ENCODE measurements at places on chromosomes 13 and 19. TPM values are rescaled to one million over a fixed set of nuclear protein-coding genes. Genes with fewer than 3 reads are reported as not detected.
A peak's percentile ranks its signal among the peaks of the same experiment; 100 is the strongest.

SULT2A1 gene
- not detected for total RNA-seq

DNA sequence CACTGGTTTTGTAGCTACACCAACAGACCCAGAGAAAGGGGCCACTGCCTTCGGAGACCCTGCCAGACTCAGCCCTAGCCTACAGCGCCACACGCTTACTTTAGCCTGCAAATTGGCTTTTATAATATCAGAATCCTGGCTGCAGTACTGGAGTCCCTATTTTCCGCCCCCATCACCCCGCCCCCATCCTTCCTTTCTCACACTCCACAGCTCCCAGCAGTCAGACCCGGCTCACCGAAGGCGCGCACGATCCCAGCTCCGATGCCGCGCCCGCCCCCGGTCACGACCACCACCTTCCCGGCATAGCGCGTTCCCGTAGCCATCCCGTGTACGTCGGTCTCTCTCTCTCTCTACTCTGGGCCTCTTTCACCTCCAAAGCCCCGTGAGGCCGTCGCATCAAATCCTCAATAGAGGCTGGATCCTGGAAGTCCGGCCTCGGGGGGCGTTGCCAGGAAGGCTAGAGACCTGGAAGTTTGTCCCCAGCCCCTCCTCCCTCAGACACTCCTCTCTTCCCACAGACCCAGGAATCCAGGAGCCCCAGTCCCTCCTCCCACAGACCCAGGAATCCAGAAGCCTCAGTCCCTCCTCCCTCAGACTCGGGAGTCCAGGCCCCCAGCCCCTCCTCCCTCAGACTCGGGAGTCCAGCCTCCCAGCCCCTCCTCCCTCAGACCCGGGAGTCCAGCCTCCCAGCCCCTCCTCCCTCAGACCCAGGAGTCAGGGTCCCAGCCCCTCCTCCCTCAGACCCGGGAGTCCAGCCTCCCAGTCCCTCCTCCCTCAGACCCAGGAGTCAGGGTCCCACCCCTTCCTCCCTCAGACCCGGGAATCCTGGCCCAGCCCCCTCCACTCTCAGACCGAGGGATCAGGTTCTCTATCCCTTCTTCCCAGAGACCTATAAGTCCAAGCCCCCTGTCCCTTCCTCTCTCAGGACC is at the start of gene HSD17B14:
Gene HSD17B14, minus strand, starts transcription at position 403 of the 929 bp plus-strand sequence. Its CDS starts 80 bp downstream, at position 323.
- DNase-seq, result peak; percentile 43

GRCh38 chr13:44843403-44843802 is 145.9 kb downstream of the NUFIP1 start:
- DNase-seq, result no peak

TNPO2 gene
- 81.9 TPM for total RNA-seq

GRCh38 chr13:27830010-27830409 is 37.7 kb downstream of the GSX1 start:
- DNase-seq, result peak; percentile 83

DNA sequence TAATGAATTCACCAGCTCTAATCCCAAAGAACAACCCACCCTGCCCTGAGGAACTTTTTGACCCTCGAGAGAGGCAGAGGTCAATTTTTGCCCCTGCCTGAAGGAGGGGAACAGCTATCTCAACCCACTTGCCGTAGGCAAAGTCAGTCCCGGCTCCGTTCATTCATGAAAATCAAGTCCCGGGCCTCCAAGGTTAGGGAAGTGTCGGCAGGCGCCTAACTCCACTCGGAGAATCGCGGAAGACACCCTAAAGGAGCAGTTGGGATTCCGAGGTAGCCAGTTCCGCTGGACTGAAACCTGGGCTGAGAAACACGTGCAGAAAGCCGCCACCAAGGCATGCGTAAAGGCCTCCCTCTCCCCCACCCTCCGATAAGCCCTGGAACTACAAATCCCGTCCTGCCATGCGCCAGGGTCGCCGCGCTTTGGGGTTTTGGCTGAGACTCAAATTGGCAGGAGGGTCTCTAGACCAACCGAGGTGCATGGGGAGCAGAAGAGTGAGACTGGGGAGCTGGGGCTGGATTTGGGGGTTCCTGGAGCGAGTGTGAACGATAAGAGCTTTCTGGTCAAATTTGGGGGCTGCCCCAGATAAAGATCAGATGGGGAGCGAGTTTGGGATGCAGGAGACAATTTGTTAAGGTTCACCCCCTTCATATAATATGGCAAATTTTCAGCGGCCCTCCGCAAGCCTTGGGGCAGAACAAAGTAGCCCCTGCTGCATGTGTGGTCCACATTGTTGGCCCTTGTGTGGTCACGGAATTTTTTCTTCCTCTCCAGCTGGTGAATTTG is at the start of gene TNPO2:
Gene TNPO2, minus strand, starts transcription at position 292 of the 786 bp plus-strand sequence. CDS start 2,955 bp downstream, outside the sequence.
- peak; percentile 74 for DNase-seq

DNA sequence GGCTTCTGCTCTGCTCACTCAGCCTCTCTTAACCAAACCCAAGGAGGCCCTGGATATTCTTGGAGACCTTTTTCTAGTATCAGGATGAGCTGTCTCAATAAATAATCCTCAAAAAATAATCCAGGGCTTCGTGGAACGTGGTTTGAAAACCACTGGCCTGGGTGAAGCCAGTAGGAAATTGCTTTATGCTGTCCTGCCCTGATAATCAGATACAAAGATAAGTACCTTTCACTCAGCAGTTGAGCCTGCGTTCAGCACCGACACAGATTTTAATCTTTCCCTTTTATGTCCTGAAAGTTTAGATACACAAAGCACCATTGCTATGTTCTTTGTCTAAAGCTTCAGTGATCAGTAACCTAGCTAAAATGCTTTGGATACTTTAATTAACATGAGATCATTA is 460.0 kb downstream of the RFC3 start:
- DNase-seq, result no peak

GRCh38 chr13:20828539-20829364 is 55.0 kb upstream of the EEF1AKMT1 start:
- no peak for DNase-seq

ZNF625 gene
- total RNA-seq, result 8.2 TPM

- no peak for DNase-seq
Measured at GRCh38 chr13:85663856-85664255, 135.4 kb downstream of the SLITRK6 start.

CEACAM20 gene
- total RNA-seq, result not detected

- DNase-seq, result no peak
Measured at GRCh38 chr13:91719033-91719432, 320.6 kb downstream of the GPC5 start.

GRCh38 chr13:113746671-113747070 is 12.4 kb upstream of the TMEM255B start:
- no peak for DNase-seq

DNA sequence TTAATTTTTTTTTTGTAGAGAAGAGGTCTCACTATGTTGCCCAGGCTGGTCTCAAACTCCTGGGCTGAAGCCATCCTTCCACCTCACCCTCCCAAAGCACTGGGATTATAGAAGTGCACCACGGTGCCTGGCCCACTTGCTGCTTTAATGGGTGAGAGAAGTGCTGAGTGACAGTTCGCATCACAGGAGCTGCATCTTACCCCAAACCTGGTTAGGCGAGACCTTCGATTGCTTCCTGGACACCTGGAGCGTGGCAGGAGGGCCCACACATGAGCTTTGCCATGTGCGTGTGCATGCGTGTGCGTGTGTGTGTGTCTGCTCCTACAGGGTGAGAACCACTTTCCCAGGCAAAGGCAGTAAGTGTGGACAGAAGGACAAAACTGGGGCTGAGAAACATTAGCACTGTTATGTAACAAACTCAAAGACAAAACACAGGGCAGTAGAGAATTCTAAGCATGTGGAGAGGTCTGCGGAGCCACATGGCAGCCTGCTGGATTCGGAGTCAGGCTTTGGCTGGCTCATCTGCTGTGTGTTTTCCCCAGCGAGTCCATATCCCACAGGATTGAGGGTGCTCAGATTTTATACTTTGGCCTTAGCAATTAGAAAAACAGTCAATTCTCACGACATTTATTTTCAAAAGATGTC is 11.7 kb upstream of the MTIF3 start:
- no peak for DNase-seq

- DNase-seq, result no peak
Measured at GRCh38 chr13:94696171-94696570, 16.2 kb downstream of the SOX21 start.

EXOC3L2 gene
- not detected for total RNA-seq

GRCh38 chr13:102538938-102539337 is 57.8 kb upstream of the TPP2 start:
- no peak for DNase-seq

DNA sequence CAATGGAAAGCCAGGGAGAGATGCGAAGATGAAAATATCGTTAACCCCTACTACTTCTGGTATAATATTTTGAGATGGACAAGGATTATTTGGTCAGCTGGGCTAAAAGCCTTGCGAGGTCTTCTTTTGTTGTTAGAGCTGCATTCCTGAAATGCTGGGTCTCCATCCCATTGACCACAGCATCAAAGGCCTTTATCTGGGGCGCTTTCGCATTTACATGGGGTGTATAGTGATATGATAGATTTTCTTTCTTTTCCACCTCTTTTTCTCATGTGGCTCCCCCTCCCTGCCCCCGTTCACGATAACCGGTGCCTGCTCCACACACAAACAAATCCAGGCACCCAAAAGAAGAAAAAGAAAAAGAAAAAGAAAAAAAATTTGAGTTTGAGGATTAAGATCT is 77.5 kb downstream of the ZNF536 start:
- no peak for DNase-seq

CDC42EP5 gene
- total RNA-seq, result not detected

DNA sequence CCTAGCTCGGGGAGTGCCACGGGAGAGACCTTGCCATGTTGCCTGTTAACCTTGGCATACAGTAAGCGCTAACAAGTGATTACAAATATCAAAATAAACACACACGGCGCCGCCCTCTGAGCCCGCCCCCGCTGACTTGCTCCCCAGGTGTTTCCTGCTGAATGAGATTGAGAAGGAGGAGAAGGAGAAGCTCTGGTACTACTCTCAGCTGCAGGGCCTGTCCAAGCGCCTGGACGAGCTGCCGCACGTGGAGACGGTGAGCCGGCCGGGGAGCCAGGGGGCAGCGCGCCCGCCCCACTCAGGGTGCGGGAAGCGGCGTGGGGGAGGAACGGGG is 5.0 kb downstream of the APC2 start:
- no peak for DNase-seq

DNA sequence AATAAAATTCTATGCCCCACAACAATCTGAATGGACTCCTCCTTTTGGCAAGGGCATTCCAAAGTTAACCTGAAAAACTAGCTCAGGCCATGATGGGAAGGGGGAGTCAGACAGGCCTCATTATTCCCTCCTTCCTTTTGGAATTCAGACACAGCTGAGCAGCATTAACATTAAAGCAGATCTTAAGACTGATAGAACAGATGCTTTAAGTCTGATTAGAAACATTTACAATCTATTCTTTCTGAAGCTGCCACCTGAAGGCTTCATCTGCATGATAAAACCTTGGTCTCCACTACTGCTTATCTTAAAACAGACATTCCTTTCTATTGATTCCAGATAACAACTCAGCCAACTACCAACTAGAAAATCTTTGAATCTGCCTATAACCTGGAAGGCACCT is 98.9 kb downstream of the UGGT2 start:
- no peak for DNase-seq

DNA sequence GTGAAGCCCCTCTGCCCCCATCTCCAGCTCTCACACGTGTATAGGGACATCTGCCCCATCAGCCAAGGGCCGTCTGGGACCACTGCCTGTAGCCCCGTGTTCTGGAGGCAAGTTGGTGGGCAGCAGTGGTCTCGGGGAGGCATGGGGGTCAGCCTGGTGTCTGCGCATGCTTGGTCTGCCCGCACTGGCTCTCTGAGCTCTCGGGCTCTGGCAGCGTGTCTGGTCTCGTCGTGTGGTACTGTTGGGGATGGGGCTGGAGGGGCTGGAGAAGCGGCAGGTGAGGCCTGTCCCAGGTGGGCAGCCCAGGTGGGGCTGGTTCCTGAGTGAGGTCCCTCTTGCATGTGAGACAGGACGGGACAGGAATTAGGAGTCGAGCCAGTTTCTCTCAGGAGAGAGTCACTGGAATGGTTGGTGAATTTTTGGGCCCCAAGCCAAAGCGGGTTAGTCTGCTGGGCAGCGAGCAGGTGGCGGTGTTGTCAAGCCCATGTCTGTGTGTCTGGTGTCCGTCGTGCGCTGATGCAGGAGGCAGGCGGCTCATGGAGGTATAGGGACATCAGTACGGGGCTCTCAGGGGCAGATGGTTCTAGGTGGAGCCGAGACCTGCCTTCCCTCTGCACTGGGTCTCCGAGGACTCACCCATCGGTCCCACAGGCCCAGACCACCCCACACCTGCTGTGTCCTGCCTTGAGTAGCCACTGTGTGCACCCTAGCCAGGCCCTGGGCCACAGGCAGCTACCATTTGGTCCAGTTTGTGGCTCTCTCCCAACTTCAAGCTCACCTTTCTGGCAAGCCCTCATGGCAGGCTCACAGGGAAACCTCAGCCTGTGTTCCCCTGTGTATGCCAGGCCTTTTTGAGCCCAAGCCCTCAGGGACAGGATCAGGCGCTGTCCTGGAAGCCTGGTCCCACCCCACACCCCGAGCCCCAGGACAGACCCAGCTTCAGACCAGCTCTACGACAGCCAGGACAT is 18.2 kb downstream of the COMP start:
- DNase-seq, result no peak

BICRA gene
- 28.4 TPM for total RNA-seq

DNA sequence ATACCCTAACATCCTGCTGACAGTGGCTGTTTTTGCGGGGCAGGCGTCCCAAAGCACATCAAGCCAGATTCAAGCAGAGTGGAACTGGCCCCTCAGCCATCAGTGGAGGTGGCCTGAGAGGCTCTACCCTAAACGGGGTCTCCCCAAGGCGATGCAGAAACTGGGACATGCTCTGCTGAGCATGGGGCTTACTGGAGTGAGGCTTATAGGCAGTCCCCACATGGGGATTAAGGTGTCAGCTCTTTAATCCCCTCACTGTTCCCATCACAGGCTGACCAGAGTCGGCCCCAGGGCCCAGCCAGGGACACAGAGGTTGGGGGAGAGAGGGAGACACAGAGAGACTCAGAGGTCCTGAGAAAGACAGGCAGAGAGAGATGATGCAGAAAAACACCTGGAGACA is 17.0 kb downstream of the CYP2F1 start:
- no peak for DNase-seq

GRCh38 chr13:46561691-46562090 is 8.7 kb downstream of the LRCH1 start:
- DNase-seq, result no peak

- DNase-seq, result no peak
Measured at GRCh38 chr19:35860818-35861639, 4.3 kb downstream of the KIRREL2 start.

TMEM190 gene
- total RNA-seq, result not detected

ZFP36 gene
- total RNA-seq, result 102 TPM

DNA sequence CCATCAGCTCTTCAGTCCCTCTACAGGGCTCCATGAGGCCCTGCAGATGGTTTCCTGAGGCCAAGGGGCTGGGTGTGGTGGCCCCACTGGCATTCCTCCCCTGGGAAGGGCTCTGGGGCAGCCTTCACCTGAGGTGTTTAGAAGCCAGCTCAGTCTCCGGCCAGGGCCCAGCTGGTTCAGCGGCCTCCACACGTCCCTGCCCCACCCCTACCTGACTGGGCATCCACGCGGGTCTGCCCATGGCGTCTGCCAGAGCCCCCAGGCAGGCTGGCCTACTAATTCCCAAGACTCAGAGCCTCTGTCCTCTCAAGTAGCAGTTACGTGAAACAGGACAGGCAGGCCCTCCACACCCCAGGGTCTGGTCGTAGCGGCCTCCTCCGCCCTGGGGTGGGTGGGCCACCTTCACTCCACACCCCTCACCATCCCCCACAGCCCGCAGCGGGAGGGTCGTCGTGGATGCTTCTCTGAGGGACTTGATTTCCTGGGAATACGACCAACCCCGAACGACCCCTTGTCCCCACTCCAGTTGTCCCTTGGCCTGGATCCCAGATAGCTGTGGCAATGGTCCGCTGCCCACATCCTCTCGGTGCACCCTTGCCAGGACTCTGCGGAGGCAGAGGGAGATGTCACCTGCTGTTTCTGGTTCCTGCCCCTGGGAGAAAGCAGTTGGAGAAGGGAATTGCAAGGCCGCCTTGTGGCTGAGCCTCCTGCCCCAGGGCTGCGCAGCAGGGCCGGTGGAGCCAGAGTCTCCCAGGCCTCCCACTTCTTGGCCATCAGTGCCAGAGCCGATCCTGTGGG is 24.3 kb downstream of the CAPN12 start:
- no peak for DNase-seq
